ENCODE measurements at places on chromosomes 6 and 20. TPM values are rescaled to one million over a fixed set of nuclear protein-coding genes. Genes with fewer than 3 reads are reported as not detected.

Gene TRIM15
- not detected for total RNA-seq

GRCh38 chr6:43668151-43669028, 19.2 kb downstream of the MRPS18A start:
- peak; percentile 59 for DNase-seq

- DNase-seq = no peak
Observed at GRCh38 chr6:89353118-89353556, 615 bp upstream of the UBE2J1 start.

Gene KCNK5
- 0.76 TPM for total RNA-seq

GRCh38 chr6:32087574-32088486, 21.3 kb downstream of the TNXB start:
- DNase-seq = peak; percentile 93

- no peak for DNase-seq
Observed at GRCh38 chr20:8242066-8242465, 110.0 kb downstream of the PLCB1 start.

GRCh38 chr6:155125906-155126305, 130.8 kb downstream of the TIAM2 start:
- no peak for DNase-seq

- no peak for DNase-seq
Observed at GRCh38 chr6:73649783-73650182, 4.0 kb downstream of the SLC17A5 start.

Gene DNMT3B
- 0.65 TPM for total RNA-seq

Gene PHACTR1
- total RNA-seq = 12.2 TPM

DNA sequence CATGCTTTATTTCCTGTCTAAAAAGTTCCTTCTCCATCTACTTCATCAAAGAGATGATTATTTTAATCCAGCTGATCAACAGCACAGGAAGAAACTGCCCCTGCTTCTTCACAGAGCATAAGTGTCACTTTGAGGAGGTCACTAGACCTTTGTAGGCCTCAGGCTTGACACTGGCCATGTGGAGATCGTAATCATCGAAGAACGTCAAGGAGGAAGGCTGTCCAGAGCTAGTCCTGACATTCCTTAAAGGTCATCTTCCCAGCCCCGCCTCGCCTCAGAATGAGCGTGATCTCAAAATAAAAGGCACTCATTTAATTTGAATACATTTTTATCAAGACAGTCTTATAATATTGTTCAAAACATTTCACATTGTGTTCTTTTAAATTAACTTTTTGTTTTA, 445.7 kb upstream of the CDH4 start:
- no peak for DNase-seq

Gene BTN1A1
- total RNA-seq = not detected

Gene EYA2
- total RNA-seq = 3.0 TPM

DNA sequence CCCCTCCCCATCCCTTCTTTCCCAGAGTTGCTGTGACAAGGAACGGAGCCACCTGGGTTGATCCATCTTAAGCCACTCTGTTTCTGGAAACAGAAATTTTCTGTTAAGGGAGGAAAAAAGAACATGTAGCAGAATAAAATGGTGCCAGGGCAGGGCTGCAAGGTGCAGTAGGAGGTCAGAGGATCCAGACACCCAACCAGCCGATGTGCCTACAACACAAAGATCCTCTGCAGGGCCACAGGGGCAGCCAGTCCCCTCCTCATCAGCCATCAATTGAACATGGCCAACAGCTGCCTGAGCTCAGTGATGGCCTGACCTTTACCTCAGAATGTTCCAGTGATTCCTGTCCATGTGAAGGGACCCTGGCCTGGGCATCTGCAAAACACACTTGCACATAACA, 11.9 kb downstream of the MDFI start:
- no peak for DNase-seq

Gene CAGE1
- not detected for total RNA-seq

Gene AMD1
- total RNA-seq = 62.4 TPM

All from left cardiac atrium (tissue), 4 donors.